ENCODE measurements at places on chromosomes 13 and 19.

DNA sequence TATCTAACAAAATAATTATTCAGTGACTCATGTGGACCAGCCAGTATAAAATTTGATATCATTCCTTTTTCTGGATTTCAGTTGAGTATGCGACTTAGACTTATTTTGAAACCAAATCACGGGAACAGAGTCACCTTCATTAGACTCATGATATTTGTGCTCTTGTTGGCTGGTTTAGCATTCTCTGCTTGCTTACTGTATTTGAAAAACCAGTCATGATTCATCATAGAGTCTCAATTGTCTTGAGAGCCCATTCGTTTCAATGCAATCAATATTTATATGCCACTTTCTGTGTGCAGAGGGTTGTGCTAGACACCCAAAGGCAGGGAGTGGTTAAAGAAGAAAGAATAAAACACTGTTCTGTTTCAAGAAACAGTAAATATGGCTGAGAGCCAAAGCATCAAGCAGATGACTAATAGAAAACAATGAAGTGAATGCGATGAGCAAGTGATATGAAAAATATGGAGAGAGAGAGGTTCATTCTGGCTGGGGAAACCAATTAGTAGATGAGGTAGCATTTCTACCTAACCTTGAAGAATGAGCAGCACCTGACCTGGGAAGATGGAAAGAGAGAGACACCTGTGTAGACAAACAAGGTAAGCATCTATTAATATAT, 99.6 kb upstream of the MBNL2 start:
- H3K4me3 ChIP-seq = no peak overlapping the region
- H3K27ac ChIP-seq = no peak overlapping the region
- DNase-seq = no peak
- no peaks in the 10 kb centered on the region for H3K4me1 ChIP-seq

DNA sequence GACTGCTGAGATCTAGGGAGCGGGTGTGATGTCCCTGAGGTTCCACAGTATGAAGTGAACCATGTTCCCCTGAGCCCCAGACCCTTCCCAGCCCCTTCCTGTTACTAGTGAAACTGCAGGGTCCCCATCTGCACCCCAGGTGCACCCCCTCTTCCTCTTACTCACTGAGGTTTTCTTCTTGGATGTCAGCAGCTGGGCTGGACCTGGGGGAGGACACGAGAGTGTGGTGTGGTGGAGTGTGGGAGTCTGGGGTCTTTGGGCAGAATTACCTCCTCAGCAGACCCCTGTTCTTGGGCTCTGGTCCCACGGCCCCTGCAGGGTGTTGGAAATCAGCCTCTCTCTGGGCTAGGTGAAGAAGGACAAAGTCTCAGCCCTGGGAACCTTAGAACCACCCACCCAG, 3.3 kb upstream of the LILRA6 start:
- H3K36me3 ChIP-seq = no peaks in the 10 kb centered on the region
- H3K27ac ChIP-seq = no peak overlapping the region
- DNase-seq = no peak
- H3K4me1 ChIP-seq = peaks cover 26% of the 10 kb centered on the region
- H3K4me3 ChIP-seq = no peak overlapping the region

- H3K36me3 ChIP-seq = no peaks in the 10 kb centered on the region
- DNase-seq = no peak
- H3K27ac ChIP-seq = no peak overlapping the region
- no peaks in the 10 kb centered on the region for H3K27me3 ChIP-seq
- H3K4me1 ChIP-seq = no peaks in the 10 kb centered on the region
- no peak overlapping the region for H3K4me3 ChIP-seq
These were observed 1287.1 kb downstream of the PCDH9 start for GRCh38 chr13:65943024-65943423.

DNA sequence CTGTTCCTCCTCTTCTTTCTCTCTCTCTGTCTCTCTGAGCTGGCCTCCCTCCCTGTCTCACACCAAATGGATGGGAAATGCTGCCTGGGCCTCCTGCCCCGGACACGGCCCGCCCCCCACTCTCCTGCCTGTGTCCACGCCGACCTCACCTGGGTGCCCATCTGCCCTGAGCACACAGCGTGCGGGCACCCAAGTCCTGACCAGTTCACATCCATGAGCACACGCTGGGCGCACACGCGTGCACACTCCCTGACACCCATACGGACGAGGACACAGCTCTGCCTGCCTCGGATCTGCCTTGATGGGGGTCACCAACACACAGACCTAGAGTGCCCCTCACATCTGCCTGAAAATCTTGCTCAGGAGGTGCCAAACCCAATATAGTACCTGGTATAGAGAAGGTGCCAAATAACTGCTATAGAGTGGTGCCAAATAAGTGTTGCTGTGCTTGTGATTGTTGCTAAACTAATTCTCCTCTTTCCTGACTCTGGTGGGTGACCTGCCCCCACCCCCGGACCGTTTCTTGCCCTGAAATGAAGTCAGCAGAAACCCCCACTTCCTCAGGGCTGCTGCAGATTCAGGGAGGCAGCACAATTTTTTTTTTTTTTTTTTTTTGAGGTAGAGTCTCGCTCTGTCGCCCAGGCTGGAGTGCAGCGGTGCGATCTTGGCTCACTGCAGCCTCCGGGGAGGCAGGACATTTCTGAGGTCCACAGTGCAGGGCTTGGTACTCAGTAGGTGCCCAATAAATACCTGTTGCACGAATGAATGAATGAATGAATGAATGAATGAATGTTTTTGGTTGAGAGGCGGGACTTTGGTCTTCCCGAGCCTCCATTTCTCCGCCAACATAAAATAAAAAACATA, 4.6 kb downstream of the NFIC start:
- peaks cover 12% of the 10 kb centered on the region for H3K27me3 ChIP-seq
- H3K36me3 ChIP-seq = no peaks in the 10 kb centered on the region
- DNase-seq = no peak
- no peak overlapping the region for H3K27ac ChIP-seq

- no peaks in the 10 kb centered on the region for H3K36me3 ChIP-seq
- H3K4me3 ChIP-seq = no peak overlapping the region
- no peaks in the 10 kb centered on the region for H3K4me1 ChIP-seq
- H3K27me3 ChIP-seq = no peaks in the 10 kb centered on the region
These were observed 709.3 kb upstream of the KLHL1 start for GRCh38 chr13:70817576-70817975.

- peaks cover 4% of the 10 kb centered on the region for H3K4me1 ChIP-seq
- no peak for DNase-seq
- H3K27me3 ChIP-seq = no peaks in the 10 kb centered on the region
- H3K27ac ChIP-seq = no peak overlapping the region
These were observed 24.0 kb downstream of the UQCRFS1 start for GRCh38 chr19:29189033-29189360.

- peaks cover 68% of the 10 kb centered on the region for H3K36me3 ChIP-seq
- no peak overlapping the region for H3K4me3 ChIP-seq
- no peaks in the 10 kb centered on the region for H3K27me3 ChIP-seq
- no peak for DNase-seq
These were observed 103.9 kb downstream of the DOCK9 start for GRCh38 chr13:98874029-98874397.

- H3K27ac ChIP-seq = no peak overlapping the region
- no peak overlapping the region for H3K4me3 ChIP-seq
- no peak for DNase-seq
- peaks cover 33% of the 10 kb centered on the region for H3K4me1 ChIP-seq
- no peaks in the 10 kb centered on the region for H3K36me3 ChIP-seq
These were observed 30.9 kb upstream of the ADGRE5 start for GRCh38 chr19:14350302-14350701.

- peaks cover 61% of the 10 kb centered on the region for H3K36me3 ChIP-seq
- peak overlapping the region; percentile 75 for H3K27ac ChIP-seq
- peaks cover 20% of the 10 kb centered on the region for H3K4me1 ChIP-seq
- no peak overlapping the region for H3K4me3 ChIP-seq
- H3K27me3 ChIP-seq = no peaks in the 10 kb centered on the region
- peak; percentile 50 for DNase-seq
These were observed 12.1 kb upstream of the GPR4 start for GRCh38 chr19:45613926-45614725.

DNA sequence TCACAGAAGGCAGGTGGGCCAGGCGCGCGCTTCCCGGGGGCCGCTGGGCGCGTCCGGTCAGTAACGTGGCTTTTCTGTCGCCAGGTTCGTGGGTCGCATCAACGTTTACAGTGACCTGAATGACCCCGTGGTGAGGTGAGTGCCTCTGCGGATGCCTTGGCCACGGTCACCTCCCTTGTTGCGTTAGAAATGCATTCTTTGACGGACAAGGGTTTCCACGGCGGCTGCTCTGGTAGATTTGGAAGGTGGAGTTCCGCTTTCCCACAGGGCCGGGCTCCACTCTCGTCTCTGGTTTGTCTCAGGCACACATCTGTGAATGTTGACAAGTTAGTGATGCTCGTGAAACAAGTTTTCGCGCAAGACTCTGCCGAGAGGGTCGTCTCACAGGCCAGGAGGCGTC, 130.0 kb downstream of the ATP11A start:
- no peak overlapping the region for H3K4me3 ChIP-seq
- DNase-seq = no peak
- no peak overlapping the region for H3K27ac ChIP-seq
- H3K36me3 ChIP-seq = peaks cover 39% of the 10 kb centered on the region

DNA sequence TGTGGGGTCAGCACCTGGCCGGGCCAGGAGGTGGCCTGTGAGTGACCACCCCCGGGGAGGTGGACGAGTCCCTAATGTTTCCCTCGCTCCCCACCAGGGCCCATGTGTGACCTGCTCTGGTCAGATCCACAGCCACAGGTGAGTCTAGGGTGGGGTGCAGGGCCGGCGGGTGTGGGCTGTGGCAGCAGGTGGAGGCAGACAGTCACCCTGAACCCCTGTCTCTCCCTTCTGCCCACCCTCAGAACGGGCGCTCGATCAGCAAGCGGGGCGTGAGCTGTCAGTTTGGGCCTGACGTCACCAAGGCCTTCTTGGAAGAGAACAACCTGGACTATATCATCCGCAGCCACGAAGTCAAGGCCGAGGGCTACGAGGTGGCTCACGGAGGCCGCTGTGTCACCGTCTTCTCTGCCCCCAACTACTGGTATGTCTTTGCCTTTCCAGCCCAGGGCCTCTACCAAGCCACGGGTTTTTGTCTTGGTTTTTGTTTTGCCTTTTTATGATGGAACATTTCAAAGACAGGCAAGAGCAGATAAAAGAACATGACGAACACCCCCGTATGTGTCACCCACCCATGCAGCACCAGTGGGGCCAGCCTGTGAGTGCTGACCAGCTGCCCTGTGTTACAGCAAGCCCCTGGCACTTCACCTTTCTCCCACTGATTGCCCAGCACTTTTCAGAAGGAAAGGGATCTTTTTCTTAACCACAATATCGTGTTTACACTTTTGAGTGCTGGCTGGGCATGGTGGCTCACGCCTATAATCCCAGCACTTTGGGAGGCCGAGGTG, 24.9 kb downstream of the CCDC8 start:
- peaks cover 65% of the 10 kb centered on the region for H3K36me3 ChIP-seq
- H3K27ac ChIP-seq = no peak overlapping the region
- no peaks in the 10 kb centered on the region for H3K27me3 ChIP-seq
- no peak overlapping the region for H3K4me3 ChIP-seq
- H3K4me1 ChIP-seq = no peaks in the 10 kb centered on the region
- DNase-seq = no peak

All from activated CD8-positive, alpha-beta T cell treated with anti-CD3 and anti-CD28 coated beads, Interleukin-2, amount 10 ng/mL, durations not matched to agents 7 days and 5 days (primary cell).